ENCODE measurements at places on chromosomes 7 and 10.
A peak's percentile ranks its signal among the peaks of the same experiment; 100 is the strongest.

DNA sequence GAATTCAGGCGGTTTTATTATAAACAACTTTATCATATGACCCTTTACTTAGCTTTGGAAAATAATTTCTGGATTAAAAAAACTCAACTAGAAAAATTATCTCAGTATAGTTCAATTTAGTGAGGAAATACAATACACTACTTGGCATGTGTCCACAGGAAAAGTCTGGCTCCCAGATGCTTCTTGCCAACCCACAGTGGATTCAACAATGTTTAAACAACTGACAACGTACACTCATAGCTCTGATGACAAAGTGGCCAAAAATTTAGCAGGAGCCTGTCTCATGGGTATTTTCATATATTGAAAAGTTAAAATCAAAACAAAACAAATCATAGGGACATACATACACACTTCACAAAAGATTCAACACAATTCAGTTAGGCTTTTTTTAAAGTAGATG, 158.8 kb downstream of the SKAP2 start:
- DNase-seq, result peak; percentile 82

DNA sequence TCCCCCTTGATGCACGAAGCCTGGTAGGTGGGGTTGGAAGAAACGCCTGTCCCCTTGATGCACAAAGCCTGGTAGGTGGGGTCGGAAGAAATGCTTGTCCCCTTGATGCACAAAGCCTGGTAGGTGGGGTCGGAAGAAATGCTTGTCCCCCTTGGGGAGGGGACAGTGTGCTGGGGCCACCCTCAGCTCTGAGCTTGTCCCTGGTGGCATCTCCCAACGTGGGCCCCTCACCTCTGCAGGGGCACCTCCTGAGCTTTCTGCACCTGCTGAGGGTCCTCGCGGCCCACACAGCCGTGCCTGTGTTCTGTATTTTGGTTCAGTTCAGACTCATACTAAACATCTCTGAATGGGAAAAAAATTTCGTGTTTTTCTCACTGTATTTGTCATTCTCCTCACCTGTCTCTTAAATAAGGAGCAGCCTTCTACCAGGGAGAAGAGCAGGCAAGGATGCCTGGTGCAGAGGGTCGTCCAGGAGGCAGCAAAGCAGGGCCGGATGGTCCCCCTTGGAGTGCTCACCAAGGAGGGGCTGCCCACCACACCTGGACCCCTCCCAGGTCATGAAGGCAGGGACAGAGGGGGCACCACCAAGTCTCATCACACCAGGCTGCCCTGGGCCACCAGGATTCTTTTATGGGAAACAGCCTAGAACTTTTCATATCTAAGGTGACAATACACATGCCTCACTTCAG, 24.7 kb downstream of the VIPR2 start:
- no peak for DNase-seq

DNA sequence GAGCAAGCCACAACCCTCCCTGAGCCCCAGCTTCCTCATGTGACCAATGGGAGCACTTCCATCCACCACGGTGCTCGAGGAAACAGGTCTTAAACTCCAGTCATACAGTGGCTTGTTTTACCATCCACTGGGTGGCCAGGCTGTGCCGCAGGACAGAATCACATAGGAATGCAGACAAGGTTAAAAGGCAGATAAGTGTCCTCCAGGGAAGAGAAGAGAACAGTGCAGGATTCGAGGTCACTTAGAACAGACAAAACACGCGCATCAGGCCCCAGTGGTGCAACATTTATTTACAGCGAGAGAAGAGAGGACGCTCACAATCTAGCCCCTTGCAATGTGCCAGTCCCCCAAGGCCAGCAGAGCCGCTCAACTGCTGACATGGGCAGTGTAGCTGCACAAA, 92.8 kb downstream of the TMEM130 start:
- no peak for DNase-seq

- no peak for DNase-seq
Measured at GRCh38 chr10:4436103-4436502, 389.9 kb upstream of the AKR1E2 start.

- DNase-seq, result peak; percentile 41
Measured at GRCh38 chr7:105875505-105875904, 894 bp downstream of the ATXN7L1 start.

- no peak for DNase-seq
Measured at GRCh38 chr7:95213148-95213547, 111.2 kb downstream of the PON1 start.

DNA sequence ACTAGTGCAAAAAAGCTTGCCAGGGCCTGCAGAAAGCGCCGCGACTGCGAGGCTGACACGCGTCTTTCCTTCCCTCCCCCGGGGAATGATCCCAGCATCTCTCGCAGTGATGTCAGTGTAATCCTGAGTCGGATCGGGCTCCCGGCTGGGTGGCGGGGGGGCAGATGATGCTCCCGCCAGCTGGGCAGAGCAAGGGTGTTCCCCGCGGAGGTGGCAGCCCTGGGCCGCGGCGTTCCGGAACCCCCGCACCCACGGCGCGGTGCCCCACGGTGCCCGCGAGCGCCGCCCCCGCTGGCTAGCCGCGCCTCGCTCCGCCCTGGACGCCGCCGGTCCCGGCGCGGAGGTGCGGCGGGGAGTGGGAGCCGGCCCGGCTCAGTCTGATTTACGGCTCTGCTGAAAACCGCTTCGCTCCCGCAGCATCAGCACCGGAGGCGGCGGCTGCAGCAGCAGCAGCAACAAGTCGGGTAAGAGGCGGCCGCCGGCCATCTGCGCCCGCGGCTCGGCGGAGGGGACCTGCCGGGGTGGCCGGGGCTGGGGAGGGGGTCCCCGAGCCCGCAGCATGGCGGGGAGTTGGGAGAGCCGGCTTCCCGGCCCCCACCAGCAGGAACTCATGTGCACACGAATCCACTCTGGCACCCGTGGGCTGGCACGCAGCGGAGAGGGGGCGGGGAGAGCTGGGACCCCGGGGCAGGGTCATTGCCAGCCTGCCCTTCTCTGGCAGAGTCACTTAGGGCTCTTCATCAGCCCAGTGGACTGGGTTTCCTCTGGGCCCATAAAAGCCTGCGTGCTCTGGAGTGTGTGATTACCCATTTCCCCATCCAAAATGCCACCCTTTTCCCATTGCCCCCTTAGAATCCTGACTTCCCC, at the start of gene ZNF365:
ZNF365 (plus strand) TSS at position 375 of the 867 bp plus-strand sequence. CDS start 1,825 bp downstream, outside the sequence.
- DNase-seq, result peak; percentile 54

Measured in epithelial cell of esophagus (primary cell).